ENCODE measurements at places on chromosomes 7 and 10.

GRCh38 chr7:80583901-80584300 is 54.5 kb upstream of the CD36 start:
- no peak for DNase-seq

GRCh38 chr10:86060386-86061277 is 306.0 kb downstream of the GRID1 start:
- DNase-seq: no peak

DNA sequence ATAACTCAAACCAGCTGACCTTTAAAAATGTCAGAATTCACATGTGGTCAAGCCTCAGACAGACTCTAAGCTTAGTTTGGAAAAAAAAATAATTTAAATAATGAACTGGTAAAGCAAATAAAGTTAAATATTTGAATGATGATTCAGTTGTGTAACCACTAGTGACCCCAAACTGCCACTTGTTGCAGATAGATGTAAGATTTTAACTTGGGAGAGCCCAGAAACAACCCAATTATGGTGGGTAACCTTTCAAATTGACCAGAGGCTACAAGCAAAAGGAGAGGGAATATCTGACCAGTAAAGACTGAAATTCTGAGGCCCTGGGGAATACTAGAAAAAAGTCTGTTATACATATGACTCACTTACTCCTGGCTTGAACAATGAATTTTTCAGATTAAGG is 268.1 kb downstream of the HPSE2 start:
- no peak for DNase-seq

DNA sequence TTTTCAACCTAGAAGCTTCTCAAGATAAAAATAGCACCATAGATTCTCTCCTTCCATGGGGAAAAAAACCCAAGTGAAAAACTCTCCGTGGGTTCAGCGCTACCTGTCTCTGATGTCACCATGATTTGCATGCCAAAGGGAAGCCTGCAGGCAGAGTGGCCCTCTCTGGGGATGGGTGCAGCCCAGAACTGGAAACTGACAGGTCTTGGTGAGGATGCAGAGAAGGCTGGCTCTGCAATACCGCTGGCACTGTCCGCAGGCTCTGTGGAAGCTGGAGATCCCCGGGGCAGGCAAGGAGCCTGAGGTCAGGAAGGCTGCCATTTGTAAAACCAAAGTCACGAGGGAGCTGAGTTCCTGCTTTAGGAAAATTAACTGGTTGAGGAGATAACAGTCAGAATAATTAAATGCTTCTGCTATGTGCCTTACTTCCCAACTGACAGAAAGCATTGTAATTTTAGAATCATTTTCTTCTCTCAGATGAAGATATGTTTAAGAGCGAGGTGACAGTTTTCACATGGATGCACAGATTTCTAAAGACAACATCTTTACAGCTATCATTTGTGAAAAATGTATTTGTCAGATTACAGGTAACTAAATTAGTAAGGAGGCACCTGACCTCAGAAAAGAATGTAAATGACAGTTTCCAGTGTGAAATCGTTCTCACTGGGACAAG is 731.5 kb upstream of the FZD8 start:
- DNase-seq: no peak

- no peak for DNase-seq
Measured at GRCh38 chr7:19754521-19755116, 18.8 kb downstream of the TMEM196 start.

GRCh38 chr10:1736972-1737221 is 428 bp downstream of the ADARB2 start:
- no peak for DNase-seq

GRCh38 chr7:151138153-151138851 is 29.2 kb downstream of the GBX1 start:
- DNase-seq: no peak

GRCh38 chr7:50317221-50317678 is 12.7 kb downstream of the IKZF1 start:
- DNase-seq: no peak

- no peak for DNase-seq
Measured at GRCh38 chr7:106356-106755, 86.0 kb upstream of the FAM20C start.

DNA sequence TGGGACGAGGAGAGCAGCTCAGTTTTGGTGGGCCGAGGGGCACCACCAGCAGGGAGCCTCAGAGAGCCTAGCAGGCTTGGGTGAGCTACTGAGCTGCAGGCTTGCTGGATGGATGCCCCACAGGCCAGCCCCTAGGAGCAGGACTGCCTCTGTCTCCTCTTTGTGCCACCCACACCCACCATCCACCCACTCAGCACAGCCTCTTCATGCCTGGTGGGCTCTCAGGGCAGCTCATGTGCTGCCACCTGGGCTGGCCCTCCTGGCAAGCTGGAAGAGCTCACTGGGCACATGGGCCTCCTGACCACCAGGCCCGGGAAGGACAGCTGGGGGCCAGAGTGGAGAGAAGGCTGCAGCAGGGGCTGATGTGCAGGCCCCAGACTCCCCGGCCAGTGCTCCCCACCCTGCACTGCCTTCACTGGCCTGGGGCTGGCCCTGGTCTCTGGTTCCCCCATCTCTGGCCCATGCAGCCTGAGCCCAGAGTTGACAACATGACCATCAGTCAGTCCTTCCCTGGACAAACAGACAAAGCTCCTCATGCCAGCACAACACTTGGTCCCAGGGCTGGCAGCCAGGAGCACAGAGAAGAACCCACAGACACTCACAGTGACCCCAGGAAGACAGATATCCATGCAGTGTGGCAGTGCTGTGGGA is 8.2 kb downstream of the RASGEF1A start:
- no peak for DNase-seq

DNA sequence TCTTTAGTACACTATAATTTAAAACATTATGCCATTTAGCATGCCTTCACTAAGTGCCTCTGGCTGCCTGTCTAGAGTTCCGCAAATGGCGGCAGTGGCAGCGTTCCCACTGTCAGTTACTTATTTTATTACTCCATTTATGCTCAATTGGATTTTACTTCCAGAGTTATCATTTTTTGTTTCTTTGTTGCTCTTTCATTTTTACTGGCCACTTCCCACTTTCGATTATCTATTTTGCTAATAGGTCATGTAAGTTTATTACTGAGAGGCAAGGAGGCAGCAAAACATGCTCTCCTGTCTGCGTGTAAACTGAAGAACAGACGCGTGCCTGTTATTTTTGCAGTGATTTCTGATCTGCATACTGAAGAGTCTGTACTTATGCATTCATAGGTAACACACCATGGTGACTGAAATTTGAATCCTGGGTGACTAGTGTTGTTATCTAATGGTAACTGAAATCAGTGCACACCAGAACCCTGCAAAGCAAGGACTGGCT is 23.1 kb downstream of the KDM7A start:
- no peak for DNase-seq

GRCh38 chr10:37754538-37755323 is 102.7 kb downstream of the ZNF248 start:
- no peak for DNase-seq

GRCh38 chr7:87113077-87113476 is 39.2 kb upstream of the DMTF1 start:
- no peak for DNase-seq

- DNase-seq: no peak
Measured at GRCh38 chr7:149595541-149595940, 97.9 kb upstream of the ZNF746 start.

- no peak for DNase-seq
Measured at GRCh38 chr10:89861584-89862301, 160.4 kb downstream of the KIF20B start.

GRCh38 chr10:128211064-128211504 is 84.9 kb upstream of the MKI67 start:
- DNase-seq: no peak

DNA sequence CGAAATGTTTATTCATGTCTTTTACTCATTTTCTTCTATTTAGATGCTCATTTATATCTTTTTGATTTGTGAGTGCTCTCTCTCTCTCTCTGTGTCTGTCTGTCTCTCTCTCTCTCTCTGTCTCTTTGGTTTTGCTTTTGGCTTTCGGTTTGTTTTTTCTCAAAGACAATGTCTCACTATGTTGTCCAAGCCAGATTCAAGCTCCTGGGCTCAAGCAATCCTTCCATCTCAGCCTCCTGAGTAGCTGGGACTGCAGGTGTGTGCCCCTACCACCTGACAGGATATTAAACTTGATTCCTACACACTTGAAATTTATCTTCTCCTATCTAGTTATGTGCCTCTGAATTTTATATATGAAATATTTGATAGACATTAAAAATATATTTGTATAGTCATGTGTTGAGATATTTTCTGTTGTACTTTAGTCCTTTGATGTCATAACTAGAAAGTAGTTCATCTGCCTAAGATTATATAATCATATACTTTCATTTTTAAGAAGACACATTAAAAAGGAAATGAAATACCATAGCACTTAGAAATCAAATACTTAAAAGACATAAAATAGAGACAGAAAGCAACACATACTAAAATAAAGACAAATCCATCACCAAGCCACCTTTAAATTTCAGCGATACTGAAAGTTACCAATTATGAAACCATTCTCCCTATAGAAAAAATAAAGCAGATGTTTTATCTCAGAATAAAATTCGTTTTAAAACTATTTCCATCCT is 68.1 kb upstream of the SFMBT2 start:
- DNase-seq: no peak

DNA sequence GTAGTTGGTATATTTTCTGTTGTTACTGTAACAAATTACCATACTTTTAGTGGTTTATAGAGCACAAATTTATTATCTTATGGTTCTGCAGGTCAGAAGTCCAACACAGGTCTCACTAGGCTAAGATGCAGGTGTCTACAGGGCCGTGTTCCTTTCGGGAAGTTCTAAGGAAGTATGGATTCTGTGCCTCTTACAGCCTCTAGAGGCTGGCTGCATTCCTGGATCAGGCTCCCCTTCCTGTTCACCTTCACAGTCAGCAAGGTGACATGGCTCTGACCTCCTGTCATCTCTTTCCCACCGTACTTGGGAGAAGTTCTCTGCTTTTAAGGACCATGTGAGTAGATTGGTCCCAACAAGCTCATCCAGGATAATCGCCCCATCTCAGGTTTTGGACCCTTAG is 37.3 kb downstream of the BMPR1A start:
- no peak for DNase-seq

DNA sequence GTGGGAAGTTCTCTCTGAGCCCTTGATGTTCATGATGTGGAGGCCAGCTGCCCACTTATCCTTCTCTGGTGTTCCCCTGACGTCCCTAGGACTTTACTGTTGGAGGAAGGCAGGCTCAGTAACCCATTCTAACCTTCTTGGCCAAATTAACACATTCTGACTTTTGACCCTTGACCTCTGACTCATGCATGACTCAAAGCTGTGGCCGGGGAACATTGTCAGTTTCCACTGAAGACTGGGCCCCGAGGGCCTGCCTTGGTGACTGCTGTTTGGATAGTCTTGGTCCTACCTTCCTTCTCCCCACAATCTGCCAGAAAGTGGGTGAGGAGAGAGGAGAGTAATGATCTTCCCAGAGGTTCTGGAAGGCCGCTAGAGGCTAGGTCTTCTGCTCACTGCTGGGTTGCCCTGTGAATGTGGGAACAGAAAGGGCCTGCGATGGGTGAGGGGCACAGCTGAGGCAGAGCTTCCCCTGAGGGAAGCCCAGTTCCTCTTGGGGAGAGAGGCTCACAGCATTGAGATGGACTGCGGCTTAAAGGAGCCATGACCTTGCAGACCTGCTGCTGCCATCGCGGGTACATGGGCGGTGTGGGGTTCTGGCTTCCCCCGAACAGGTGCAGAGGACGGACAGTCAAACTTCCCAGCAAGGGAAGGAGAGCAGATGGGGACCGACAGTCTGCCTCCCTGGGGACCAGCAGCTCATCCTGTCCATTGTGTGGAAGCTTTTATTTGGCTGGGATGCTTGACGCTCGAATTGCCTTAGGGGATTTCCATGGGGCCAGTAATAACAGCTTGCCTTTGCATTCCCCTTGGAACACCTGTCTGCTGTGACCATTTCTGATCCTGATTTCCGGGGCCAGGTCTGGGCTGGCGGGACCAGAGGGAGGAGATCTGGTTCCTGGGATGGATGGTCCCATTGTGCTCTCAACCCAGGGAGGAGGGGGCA is 43.8 kb downstream of the ADAMTS14 start:
- DNase-seq: no peak

All from effector CD8-positive, alpha-beta T cell (primary cell).